GM13977 (cell line): ENCODE measurements at places on chromosomes 12 and 14.

DNA sequence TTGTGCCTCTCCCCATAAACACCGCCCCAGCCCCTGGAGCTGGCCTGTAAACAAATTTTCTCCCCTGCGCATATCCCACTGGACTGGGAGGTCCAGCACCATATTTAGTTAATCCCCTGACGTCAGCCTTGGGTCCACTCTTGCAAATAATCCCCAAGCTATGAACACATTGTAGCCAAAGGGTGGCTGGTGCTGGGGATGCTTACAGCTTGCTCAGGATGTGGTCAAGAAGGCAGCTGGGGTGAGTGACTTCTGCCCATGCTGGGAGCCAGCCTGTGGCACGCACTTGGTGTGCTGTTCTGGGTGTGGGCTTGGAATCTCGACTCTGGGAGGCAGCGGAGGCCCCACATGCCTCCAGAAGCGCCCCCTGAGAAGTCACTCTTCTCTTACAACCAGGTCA is 32.1 kb downstream of the CMKLR1 start:
- no peak for DNase-seq

- DNase-seq, result peak; percentile 97
These were observed at the start of gene EMC9 for GRCh38 chr14:24141097-24141880. Gene EMC9, minus strand, starts transcription at chr14:24141591. Its CDS starts 287 bp downstream, at chr14:24141304.

DNA sequence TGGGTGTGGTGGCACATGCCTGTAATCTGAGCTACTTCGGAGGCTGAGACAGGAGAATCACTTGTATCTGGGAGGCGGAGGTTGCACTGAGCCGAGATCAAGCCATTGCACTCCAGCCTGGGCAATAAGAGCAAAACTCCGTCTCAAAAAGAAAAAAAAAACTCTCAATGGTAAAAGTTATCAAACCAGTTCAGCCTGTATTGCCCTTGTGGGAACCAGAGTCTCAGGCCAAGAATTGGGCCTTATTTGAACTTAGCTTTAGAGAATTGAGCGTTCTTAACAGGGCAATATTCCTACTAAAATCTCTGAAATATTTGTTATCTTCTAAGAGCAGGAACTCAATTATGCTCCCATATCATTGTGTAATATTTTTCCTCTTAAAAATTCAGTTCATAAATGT is 7.7 kb upstream of the MDM2 start:
- DNase-seq, result no peak

- DNase-seq, result no peak
These were observed 46.3 kb upstream of the LRTM2 start for GRCh38 chr12:1773937-1774655.

DNA sequence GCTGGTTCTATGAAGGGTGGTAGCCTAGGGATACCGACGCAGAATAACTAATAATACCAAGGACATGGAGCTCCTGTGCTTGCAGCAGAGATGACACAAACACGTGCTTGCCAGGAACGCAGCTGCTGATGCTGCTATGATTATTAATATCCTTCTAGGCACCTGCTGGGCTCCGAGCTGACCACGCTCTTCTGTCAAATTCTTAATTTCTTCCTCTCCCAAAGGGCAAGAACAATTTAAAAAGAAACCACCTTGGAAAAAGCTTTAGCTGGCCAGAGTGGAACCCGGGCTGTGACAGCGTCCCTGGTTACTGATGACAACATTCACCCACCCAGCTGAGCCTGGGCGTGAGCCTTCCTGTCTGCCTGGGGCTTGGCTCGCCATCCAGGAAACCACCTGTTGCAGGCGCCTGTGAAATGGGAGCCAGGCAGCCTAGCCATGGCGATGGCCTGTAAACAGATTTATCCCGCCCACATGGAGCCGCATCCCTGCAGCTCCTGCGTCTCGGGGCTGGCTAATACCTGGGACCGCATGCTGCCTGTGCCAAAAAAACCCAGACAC is 28.8 kb downstream of the CLMN start:
- no peak for DNase-seq

DNA sequence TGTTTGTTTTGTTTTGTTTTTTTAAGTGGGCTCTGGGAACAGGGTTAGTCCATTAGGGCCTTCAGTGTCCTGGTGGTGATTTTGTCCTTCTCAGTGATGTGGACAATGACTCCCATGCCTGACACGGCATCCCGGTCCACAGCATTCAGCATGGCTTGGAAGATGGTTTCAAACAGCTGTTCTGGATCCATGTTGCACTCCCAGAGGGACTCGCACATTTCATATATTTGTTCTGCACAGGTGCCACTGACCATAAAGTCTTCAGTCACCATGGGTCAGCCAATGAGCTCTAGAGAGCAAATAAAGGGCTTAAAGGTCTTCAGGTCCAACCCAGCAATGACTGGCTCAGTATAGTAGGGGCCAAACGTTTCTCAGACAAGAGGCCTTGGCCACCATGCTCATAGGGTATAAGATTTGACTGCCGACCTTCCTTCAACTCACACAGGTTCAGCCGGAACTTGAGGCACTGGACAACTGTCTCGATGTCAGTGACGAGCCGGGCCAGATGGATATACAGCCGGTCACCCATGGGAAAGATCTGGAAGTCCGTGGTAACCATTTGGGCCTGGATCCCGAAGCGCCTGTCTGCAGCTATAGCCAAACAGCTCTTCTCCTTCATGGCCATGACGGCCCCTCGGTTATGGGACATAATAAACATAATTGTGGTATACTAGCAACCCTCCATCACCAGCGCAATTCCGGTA is 18.0 kb downstream of the OR10P1 start:
- DNase-seq, result no peak

DNA sequence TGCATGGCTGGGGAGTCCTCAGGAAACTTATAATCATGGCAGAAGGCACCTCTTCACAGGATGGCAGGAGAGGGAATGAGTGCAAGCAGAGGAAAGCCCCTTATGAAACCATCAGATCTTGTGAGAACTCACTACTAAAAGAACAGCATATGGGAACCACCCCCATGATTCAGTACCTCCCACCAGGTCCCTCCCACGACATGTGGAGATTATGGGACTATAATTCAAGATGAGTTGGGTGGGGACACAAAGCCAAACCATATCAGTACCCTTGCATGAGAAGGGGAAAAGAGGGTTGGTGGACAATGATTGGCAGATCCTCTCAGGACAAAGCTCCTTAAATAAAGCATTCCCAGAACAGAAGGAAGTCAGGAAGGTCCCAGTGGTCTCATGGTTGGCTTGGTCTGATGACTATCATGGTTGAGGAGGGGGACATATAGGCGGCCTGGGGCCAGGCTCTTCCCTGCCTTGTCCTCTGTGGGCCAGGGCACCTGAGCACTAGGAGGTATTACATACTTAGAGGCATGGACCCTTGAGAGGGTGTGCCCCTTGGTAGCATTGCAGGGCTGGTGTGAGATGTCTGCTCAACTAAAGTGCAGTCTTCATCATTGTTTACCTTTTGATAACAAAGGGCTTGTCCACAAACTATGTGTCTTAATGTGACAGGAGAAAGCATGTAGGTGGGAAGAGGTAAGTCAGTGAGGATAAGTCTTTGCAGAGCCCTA is 22.2 kb downstream of the HSD17B6 start:
- no peak for DNase-seq

DNA sequence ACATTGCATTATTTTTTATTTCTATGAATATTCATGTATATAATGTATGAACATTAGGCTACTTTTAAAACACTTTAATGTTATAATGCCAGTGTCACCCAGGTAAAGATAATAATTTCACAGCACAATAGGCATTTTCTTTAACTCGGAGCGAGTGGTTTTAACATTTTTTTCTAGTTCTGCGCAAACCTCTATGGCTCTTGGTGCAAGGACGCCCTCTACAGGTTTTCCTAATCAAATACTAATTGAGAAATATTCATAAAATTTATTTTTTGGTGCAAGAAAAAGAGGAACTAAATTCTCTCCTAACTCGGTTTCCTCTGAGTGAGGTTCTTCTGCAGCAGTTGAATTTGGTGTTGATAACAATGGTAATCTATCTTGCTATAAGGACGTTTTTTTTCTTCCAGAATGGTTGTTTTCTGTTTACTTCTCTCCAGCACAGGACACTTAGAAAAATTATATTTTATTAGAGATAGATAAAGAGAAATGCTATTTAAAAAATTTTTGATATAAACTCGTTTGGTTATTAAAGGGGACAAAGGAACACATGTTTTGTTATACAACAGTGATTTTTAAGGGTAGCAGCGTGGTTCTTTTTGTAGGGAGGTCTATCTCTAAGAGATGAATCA is 2.4 kb upstream of the WIF1 start:
- peak; percentile 18 for DNase-seq

GRCh38 chr12:132194056-132194455 is 49.8 kb downstream of the NOC4L start:
- no peak for DNase-seq

DNA sequence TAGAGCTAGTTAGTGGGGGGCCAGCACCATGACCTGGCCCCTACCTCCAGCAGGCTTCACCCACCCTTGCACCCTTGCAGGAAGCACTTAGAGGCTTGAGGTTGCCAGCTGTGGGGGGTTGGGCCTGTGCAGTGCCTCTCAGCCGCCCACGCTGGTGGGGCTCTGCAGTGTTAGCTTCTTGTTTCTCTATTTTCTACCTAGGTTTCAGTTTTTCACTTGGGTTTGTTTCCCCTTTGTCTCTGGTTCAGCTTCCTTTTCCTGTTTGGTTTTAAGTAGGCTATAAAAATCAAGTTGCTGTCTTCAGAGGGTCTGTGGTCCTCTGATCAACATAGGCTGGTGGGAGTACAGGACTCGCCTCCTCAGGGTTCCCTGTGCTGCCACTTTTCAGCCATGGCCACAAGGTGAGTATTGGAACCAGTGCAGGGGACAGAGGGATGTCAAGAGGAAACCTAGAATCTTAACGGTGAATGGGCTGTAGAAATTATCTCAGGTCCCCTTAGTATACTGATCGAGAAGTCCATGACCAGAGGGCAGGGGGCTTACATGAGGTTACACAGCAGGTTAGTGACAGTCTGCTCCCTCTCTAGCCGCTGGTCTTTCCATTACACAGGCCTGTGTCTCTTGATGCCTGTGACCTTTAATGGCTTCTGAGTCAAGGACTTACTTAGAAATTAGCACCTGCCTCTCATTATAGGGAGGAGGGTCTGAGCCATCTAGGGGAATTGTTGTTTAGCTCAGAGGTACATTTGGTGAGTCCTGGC is at the start of gene EVL:
Gene EVL, plus strand, starts transcription at position 312 of the 761 bp plus-strand sequence. Its CDS starts 79 bp downstream, at position 391.
- peak; percentile 51 for DNase-seq

DNA sequence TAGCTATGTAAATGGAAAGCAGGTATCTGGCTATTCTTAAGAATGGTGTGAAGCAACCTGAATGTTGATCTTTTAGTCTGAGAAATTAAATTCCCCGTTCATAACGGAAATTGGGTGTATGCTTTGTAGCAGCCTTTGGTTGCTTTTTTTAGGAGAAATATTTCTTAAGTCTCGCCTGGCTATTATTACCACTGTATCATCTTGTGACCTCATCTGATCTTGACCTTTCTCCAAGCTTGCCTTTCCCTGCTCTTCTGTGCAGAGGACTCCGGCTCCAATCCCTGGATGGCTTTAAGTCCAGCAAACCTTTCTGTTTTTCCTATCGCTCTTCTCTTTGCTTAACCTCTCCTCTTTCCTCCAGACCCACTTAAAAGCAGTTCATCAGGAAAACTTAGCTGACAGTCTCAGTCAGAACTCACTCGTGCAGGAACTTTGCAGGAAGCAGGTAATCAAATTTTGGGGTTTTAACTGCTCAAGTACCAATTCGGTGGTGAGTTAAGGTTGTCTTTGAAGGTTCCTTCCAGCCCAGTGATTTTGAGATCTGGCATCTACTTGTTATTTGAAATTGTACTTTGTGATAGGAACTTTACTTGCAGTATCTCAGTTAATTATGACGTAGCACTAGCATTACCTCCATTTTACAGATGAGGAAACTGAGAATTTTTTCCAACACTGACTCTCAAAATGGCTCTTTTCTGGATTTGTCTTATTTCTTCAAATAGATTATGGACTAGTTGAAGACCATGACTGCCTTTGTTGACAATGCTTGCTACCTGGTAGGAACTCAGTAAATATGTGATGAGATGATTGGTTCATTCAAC is 14.1 kb downstream of the PPFIBP1 start:
- no peak for DNase-seq

GRCh38 chr12:27635349-27635972 is 60.8 kb upstream of the REP15 start:
- DNase-seq, result peak; percentile 17

- no peak for DNase-seq
These were observed 79.1 kb downstream of the GRIP1 start for GRCh38 chr12:66599816-66600215.

DNA sequence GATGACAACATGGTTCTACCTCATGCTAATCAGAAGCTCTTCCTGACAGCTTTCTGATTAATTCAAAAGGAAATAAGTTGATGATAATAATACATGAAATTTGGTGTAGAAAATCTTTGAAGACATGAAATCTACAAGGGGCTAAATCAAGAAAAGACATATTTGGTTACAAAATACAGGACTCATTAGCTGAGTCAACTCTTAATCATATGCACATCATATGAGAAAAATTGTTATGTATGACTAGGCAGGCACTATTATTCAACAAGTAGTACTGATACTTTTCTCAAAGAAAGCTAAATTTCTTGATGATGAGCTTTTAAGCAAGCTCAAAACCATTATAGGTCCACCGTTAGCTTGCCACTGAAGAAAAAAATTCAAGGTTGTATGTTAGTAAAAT is 7.1 kb downstream of the ABCC9 start:
- no peak for DNase-seq

DNA sequence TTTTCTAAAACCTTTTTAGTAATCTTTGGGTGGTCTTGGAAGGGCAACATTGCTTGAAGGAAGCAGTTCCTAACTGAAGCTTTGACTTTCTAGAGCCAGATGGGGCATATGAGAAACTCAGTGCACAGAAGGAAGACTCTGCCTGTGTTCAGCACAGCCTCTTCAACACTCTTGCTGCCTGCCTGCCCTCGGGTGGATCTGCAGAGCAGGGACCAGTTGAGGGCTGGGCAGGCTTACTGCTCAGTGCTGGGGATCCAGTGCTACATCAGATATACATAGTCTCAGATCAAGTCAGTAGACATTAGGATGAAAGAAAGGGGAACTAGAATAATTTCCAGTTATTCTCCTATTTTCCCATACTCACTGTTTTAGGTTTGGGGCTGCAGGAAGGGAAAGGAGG is 29.5 kb upstream of the TMX1 start:
- no peak for DNase-seq

- DNase-seq, result no peak
These were observed 29.7 kb downstream of the NOS1 start for GRCh38 chr12:117331691-117332090.

- DNase-seq, result no peak
These were observed 154.2 kb upstream of the MYL2 start for GRCh38 chr12:111074559-111074958.

DNA sequence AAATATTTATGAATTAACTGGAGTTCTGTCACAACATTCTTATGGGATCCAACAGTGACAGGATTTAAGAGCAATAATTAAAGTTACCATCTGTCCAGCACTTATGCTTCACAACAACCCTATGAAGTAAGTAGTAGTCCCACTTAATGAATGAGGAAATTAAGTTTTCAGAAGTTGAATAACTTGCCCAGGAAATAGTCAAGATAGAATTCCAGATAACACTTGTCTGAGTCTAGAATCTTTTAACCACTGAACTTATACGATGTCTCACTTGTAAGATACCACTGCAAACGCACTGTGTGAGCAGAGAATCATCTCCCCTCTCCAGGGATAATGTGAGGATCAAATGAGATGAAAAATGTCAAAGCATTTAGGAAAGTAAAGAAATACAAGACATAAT is 3.3 kb upstream of the TTC9 start:
- no peak for DNase-seq
